ENCODE measurements at places on chromosomes 16 and 17.

- DNase-seq, result no peak
Observed at GRCh38 chr16:16007743-16008111, 58.3 kb downstream of the ABCC1 start.

GRCh38 chr16:51763072-51763661 is 612.1 kb upstream of the SALL1 start:
- DNase-seq, result no peak

DNA sequence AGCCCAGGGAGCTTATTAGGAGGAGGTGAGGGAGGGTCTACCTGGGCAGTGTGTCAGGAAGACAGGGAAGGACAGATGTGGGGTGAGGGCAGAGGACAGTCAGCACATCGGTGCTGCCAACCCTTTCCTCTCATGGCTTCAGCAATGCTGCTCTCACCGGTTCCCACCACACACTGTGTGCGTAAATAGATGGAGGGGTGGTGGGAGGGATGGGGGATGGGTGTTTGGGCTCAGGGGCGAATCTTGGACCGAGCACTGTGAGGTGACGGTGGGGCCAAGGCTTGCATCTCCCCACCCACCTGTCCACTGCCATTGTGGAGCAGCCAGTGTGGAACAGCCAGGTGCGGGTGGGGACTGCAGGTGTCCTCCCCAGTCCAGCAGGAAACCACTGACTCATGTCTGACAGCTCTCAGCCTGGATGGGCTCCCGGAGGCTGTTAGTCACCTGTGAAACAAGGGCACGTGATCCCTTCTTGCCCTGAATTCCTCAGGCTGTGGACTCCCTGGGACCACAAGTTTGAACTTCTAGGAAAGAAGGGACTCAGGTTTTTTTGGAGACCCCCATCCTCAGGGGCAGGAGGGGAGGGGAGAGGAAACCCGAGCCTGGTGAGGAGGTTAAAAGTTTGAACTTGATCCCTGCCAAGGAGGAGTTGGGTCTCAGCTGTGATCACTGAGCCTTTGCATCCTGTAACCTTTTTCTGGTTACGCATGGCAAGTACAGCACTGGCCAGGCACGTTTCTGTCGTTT is 42.7 kb upstream of the SMPD3 start:
- peak; percentile 52 for DNase-seq

- no peak for DNase-seq
Observed at GRCh38 chr17:77935121-77935571, 23.4 kb upstream of the TNRC6C start.

DNA sequence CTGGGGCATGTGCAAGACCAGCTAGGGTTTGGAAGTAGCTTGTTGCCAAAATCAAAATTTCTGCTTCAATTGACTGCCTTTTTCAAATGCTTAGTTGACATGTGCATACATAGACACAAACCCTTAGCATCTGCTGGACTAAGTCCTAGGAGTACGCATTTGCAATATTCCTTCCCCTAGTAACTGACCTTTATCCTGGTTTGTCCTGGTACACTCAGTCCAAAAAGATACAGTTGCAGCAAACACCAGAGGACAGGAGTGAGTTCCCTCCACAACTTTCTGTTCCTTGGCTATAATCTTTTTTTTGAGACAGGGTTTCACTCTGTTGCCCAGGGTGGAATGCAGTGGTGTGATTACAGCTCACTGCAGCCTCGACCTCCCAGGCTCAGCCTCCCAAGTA is 290.2 kb upstream of the ERCC4 start:
- no peak for DNase-seq

DNA sequence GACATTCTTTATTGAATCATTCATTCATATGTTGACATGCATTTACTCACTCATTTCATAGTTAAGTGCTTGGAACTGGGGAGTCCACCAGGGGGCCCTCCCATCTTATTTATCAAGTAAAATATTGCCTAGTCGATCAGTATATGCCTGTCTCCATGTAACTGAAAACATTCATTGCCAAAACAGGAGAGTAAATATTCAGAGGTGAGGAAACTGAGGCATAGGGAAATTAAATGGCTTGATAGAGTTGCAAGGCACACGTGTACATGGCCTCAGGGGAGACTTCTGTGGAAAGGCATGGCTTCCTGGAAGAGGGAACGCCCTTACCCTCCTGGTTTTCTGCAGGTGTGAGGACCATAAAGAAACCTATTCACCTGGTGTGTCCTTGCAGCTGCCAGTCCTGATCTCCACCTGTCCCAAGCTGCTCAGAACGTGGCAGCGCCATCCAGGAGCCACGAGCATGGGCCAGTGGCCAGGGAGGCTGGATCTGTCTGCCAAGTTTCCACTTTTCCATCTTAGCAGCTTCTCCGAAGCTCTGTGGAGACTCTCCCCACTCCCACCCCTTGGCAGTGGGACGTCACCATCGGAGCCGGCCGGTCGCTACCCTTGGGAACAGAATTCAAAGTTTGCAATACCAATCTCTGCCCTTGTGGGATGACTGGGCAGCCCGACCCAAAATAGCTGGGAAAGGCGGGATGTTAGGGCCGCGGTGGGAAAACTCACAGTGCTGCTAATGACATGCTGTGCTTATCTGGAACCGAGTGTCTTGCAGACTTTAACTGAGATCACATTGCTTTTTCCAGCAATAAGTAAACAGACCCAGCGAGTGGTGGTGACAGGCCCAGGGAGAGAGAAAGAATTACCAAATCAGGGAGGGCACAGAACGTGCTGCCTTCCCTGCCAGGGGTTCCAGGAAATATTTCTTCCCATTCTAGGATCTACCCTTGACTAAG is 4.1 kb upstream of the C1QTNF1 start:
- DNase-seq, result peak; percentile 18

- DNase-seq, result no peak
Observed at GRCh38 chr17:28072936-28073533, 30.6 kb downstream of the NLK start.

- DNase-seq, result no peak
Observed at GRCh38 chr16:1317479-1318267, 8.2 kb downstream of the UBE2I start.

- no peak for DNase-seq
Observed at GRCh38 chr16:51035110-51035498, 116.0 kb downstream of the SALL1 start.

GRCh38 chr17:64773386-64773835 is 111.3 kb upstream of the SMURF2 start:
- DNase-seq, result no peak

DNA sequence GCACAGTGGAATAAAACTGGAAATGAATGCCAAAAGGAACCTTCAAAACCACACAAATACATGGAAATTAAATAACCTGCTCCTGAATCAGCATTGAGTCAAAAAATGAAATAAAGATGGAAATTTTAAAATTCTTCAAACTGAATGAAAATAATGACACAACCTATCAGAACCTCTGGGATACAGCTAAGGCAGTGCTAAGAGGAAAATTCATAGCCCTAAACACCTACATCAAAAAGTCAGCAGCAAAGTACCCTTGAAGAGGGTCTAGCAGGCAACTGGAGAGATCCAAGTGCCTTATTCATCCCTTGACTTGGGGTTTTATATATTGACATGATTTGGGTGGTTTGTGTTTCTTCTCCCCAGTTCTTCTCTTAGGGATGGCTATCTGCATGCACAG is 294.1 kb downstream of the PMP22 start:
- no peak for DNase-seq

GRCh38 chr17:77456271-77456950 is 315.6 kb downstream of the SEC14L1 start:
- no peak for DNase-seq

- DNase-seq, result no peak
Observed at GRCh38 chr17:81566461-81567126, 14.4 kb upstream of the FAAP100 start.

DNA sequence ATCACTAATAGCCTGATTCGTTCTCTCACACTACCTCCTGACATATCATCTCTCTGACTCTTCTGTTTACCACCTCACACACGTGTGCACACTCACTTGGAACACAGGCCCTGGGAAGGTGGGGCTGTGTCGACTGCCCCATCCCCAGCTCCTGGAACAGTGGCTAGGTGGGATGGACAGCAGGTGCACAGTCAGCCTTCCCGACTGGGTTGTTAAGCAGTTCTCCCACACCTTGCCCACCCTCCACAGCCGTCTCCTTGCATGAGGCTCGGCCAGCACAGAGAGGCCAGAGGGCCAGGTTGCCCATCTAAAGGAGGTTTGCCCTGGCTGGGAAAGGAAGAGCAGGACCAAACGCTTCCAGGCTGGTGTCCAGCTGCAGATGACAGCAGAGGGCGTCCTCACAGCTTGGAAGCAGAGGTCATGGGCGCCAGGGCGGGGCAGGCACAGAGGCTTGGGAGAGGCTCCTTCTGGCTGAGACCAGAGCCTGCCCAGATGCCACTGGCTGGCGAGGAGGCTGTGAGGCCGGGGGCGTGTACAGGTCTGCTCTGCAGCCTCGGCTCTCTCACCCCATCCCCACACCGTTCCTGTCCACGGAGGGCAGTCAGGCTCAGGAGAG is 92.8 kb downstream of the AMFR start:
- peak; percentile 13 for DNase-seq

- no peak for DNase-seq
Observed at GRCh38 chr17:82064433-82065192, 991 bp downstream of the DUS1L start.
